Astrocyte of the hippocampus (primary cell): ENCODE measurements at places on chromosomes 7 and 10.

DNA sequence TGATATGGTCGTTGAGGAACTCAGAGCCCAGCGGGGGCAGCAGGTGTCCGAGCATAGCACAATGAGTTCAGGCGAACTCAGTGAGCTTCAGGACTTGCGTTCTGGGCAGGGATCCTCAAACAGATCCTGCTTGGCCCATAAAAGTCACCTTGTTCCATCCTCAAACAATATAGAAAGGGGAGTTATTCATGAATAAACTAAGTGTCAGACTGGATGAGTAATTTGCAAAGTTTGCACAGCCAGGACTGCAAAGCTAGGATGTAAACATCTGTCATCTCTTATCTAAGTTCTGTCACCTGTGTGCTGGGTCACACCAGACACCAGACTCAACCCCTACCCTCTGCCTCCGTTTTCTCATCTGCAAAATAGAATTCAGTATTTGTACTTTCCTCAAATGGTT, 58.0 kb upstream of the PFKP start:
- no peak for DNase-seq

DNA sequence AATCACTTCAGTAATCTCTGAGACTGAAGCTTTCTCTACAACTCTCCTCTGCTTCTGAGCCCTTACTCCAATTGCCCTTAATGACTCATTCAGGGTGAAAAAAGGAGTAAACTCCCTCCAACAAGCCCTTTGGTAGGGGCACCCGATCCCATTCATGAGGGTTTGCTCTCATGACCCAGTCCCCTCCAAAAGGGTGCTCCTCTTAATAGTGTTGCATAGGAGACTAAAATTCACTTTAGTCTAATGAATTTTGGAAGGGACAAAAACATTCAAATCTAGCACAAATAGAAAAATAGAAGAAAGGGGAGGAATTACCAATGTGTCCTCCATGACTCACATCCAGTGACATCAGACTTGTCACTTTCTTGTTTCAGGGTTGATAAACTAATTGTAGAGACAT, 66.2 kb upstream of the CCNY start:
- no peak for DNase-seq

- DNase-seq = no peak
Measured at GRCh38 chr10:68235581-68235980, 3.7 kb upstream of the ATOH7 start.

DNA sequence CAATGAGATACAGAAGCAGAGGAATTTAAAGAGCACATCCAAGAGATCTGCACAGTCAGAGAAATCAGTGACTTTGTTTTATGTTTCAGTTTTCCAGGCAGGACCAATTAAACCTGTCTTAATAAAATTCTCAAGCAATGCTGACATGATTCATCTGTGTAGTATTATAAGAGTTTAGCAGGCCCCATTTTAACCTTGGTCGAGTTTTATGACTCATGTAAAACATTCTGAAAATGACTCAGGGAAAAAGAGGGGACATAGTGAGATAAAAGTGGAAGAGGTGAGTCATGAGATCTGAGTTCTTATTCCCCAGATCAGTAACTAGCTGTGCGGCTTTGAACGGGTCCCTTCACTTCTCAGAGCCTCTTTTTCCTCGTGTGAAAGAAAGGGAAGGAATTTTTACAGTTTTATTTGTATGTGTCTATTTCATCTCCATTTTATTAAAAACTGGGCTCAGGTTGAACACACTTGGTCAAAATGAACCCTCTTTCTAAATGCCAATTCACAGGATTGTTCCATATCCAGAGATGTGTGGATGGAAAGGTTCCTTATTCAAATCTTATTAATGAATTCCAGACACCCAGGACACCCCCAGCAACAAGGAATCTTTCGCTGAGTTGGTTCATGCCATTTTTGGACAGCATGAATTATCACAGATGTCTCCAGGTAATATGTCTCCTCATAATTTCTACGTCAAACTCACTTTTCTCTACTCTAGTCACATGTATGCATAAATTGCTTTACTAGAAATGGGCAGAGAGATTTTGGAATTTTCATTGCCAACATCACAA, 143.2 kb downstream of the JAZF1 start:
- peak; percentile 92 for DNase-seq

DNA sequence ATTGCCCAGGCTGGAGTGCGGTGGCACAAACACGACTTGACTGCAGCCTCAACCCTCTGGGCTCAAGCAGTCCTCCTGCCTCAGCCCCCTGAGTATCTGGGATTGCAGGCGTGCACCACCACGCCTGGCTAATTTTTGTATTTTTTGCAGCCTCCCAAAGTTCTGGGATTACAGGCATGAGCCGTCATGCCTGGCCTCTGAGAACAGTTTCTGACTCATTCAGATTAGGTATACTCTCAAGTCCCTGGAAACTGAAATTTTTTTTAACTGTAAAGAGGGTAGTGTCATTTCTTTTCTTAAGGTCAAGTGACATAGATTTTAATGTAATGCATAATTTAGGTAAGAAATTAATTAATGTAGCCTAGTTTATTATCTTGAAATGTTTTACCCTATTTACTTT, 104.7 kb downstream of the SEPTIN7 start:
- DNase-seq = peak; percentile 45

DNA sequence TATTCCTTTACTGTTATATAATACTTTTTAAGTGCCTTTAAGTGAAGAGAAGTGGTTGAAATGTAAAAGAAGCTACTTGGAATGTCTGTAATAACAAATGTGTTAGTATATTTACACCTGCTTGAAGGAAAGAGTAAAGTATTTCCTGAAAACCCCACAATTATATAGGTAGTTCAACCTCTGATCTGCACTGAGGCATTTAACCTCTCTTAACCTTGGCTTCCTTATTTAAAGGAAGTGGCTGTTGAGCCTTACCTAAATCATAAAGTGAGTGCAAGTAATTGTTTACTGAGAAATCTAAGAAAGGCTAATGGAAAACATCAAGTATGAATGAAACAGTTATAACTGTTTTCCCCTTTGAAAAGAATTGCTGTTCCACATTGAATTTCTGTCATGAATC, 294.5 kb downstream of the ADK start:
- DNase-seq = no peak

GRCh38 chr10:44963772-44964633, 4.4 kb downstream of the RASSF4 start:
- DNase-seq = peak; percentile 78

- DNase-seq = no peak
Measured at GRCh38 chr10:856416-857157, 74.9 kb downstream of the LARP4B start.

- DNase-seq = no peak
Measured at GRCh38 chr7:24608504-24608903, 35.3 kb downstream of the PALS2 start.

GRCh38 chr10:96890172-96890513, 58.0 kb downstream of the LCOR start:
- no peak for DNase-seq

GRCh38 chr10:69315100-69315542, 36.8 kb downstream of the HK1 start:
- DNase-seq = no peak

DNA sequence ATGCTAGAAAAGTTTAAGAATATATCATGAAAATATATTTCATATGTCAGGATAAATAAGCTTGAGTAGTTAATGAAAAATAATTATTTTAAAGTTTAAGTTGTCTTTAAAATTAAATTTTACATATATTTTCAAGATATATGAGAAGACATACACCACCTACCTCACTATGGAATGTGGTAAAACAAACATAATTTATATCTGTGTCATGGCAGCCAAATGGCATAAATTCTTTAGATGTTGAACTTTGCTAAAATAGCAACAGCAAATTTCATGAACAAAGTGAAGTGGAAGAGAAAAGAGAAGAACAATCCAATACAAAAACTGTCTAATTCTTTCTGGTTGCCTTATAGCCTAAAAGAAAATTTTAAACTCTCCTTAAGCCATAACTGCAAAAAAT, 39.6 kb upstream of the SLC16A12 start:
- no peak for DNase-seq

DNA sequence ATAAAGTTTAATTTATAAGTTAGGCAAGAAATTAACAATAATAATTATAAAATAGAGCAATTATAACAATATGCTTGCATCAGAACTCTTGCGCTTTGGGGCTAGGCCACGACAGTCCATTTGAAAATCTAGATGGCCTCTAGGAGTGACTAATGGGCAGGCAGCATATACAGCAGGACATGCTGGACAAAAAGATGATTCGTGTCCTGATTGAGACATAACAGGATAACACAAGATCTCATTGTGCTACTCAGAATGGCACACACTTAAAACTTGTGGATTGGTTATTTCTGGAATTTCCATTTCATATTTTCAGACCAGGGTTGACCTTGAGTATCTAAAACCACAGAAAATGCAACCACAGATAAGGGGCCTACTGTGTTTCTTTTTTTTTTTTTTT, 27.5 kb downstream of the CTNNA3 start:
- no peak for DNase-seq

- DNase-seq = no peak
Measured at GRCh38 chr10:52485462-52485861, 171.4 kb downstream of the DKK1 start.

DNA sequence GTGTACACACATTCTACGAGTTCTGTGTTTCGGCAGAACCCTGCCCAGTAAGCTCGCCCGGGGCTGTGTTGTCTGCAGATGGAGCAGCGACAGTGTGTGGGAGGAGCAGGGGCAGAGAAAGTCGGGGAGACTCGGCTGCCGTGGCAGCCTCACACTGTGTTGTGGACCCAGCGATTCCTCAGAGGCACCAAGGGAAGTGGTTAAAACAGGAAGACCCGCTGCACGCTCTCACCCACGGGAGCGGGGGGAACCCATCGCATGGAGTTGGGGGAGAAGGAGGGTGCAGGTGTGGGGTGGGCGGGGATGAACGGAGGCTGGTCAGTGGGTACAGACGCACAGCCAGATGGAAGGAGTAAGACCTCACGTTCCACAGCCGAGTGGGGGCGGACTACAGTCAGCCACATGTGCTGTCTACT, 250.2 kb downstream of the ELFN1 start:
- no peak for DNase-seq

- DNase-seq = no peak
Measured at GRCh38 chr7:1239803-1240516, 7.3 kb downstream of the UNCX start.

GRCh38 chr10:21530168-21530567, 3.9 kb upstream of the MLLT10 start:
- DNase-seq = no peak

GRCh38 chr10:27258492-27258837, 17.9 kb upstream of the ACBD5 start:
- no peak for DNase-seq
